ENCODE measurements at places on chromosomes 16 and 17.

- no peak for DNase-seq
Measured at GRCh38 chr17:34443619-34444469, 80.8 kb upstream of the CCL1 start.

- no peak for DNase-seq
Measured at GRCh38 chr16:66204756-66205155, 161.7 kb upstream of the CDH5 start.

DNA sequence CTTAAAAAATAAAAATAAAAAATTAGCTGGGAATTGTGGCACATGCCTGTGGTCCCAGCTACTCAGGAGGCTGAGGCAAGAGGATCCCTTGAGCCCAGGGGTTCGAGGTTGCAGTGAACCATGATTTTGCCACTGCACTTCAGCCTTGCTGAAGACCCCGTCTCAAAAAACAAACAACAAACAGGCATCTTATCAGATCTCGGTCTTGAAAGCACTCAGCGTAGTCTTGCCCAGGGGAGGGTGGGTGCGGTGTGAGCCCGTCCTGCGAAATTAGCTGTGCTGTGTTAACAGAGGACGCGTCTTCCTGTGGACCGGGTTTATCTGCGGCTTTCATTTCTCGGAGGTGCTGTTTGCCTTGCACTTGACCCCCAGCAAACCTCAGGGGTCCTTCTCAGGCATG is 5.4 kb downstream of the GAA start:
- no peak for DNase-seq

DNA sequence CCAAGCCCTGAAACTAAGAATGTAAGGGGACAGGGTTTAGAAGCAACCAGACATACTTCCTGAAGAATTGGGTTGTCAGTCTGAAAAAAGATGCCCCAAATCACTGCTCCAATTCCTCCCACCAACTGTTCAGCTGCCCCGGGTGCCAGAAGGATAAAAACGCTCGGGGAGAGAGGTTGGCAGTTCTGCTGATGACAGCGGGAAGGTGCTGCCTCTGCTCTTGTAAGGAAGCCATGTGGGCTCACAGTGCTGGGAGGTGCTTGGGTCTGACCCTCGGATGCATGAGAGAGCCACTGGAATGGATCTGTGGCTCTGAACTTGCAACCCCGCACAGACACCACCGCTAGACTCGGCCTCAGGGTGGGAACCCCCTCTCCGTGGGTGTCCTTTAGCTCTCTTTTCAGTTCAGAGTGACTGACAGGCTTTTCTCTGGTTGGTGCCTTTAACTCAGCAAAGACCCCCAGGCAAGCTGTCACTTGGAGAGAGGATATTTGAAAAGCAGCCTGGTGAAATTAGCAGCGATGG is 364.8 kb upstream of the RBFOX1 start:
- no peak for DNase-seq
